Activated CD4-positive, alpha-beta T cell treated with anti-CD3 and anti-CD28 coated beads, Interleukin-2, amount 10 ng/mL, durations not matched to agents 7 days and 5 days (primary cell): ENCODE measurements at places on chromosomes 2 and 18. TPM values are rescaled to one million over a fixed set of nuclear protein-coding genes. Genes with fewer than 3 reads are reported as not detected.
A peak's percentile ranks its signal among the peaks of the same experiment; 100 is the strongest.

DNA sequence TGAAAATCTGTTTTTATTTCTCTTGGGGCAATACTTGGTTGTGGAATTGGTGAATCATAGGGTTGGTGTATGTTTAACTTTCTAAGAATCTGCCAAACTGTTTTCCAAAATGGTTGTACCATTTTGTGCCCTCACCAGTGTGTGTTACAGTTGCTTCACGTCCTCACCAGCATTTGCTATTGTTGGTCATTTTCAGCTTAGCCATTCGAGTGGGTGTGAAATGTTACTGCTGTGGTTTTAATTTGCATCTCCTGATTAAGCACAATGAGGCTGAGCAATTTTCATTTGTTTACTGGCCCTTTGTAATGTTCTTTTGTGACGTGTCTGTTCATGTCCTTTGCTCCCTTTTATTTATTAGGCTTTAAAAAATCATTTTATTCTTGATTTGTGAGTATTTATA is 49.7 kb downstream of the FOSL2 start:
- no peak for DNase-seq

DNA sequence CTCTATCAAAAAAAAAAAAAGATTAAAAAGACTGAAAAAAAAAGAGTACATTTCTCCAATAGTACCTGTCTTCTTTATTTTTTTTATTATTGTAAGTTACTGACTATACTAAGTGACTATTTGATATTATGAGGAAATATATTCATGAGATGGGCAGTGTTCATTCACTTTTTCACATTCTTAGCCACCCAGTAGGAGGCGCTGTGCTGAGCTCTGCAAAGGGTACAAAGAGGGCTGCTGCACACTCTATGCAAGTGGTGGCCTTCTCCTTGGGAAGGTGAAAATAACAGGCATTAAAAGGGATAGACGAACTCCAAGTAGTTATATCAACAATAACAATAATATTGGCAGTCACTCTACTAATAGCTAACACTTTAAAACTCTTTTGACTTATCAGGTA is 1034.9 kb upstream of the FANCL start:
- no peak for DNase-seq

GRCh38 chr2:13604951-13605661 is 888.4 kb downstream of the TRIB2 start:
- no peak for DNase-seq

GRCh38 chr2:65355186-65355831 is 77.1 kb downstream of the SPRED2 start:
- DNase-seq: no peak

- DNase-seq: no peak
Measured at GRCh38 chr2:237604960-237605359, 14.4 kb upstream of the RAB17 start.

- DNase-seq: no peak
Measured at GRCh38 chr2:134489732-134490384, 228.9 kb downstream of the TMEM163 start.

GRCh38 chr2:118388771-118389170 is 300.5 kb downstream of the INSIG2 start:
- no peak for DNase-seq

GRCh38 chr2:120455390-120455789 is 109.5 kb downstream of the INHBB start:
- no peak for DNase-seq

DNA sequence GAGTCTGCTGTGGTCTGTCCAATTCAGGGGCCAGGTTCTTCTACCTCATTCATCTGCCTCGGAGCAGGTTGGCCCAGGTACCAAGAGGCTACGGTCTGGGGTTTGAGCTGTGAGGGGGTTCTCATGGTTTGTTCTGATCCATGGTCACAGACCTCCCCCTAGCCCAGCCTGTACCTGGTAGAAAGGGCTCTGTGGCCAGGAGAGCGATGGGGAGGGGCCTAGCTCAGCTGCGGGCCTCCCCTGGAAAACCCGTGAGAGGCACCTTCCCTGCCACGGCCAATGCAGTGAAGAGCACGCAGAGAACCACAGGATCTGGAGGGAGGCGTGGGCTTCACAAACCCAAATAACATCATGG is 19.6 kb upstream of the ALLC start:
- DNase-seq: no peak

DNA sequence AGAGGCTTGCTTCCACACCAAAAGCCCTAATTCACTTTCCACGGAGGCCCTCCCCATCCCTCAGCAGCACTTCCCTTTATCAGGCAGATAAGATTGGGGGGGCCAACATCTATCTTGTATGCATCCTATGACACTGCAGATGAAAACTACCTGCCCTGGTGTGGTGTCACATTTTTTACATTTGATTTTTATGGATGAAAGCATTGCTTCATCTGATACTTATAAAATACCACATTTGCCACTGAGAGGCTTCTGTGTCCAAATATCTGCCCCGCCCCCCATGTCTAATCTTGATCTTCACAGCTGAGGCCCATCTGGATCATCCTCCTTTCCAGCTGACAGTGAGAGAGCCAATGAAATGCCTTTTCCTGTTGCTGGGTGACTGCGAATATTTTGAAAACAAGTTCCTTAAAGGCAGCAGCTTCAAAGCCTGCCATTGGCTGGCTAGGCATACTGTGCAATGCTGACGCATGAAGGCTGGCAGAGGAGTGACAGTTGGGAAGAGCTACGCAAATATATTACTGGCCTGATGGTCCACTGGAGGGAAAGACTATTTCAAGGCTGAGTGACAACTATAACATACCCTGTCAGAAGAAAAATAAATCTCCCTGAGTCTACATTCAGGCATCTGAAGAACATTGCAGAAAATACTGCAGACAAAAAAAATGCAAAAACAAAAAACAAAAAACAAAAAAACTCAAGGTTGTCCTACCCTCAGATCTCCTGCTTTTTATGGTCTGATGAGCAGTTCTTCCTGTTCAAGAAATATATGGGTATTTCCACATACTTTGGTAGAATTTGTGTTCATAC is 318.7 kb downstream of the PDE11A start:
- peak; percentile 12 for DNase-seq

- peak; percentile 56 for DNase-seq
Measured at GRCh38 chr18:23237524-23238151, 102.4 kb downstream of the CABLES1 start.

GRCh38 chr2:220756653-220757052 is 815.5 kb downstream of the EPHA4 start:
- no peak for DNase-seq

DNA sequence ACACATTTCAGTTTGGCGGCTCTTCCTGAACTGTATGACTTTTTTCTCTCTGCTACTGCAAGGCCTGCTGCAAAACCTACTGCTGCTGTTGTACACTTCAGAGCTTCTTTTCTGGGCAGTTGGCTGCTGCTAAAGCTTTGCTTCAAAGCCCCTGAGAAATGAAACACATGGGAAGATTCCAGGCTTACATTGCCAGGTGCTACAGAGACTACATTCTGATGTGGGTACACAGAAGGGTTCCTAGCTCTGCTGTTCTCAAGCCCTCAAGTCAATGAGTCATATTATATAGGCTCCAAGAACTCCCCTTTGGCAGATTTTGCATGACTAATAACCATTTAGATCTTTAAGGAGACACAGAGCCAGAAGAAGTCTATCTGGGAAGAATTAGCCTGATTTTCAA is 12.9 kb upstream of the PGAP1 start:
- no peak for DNase-seq

- no peak for DNase-seq
Measured at GRCh38 chr2:134306521-134306920, 52.6 kb downstream of the MGAT5 start.

- DNase-seq: no peak
Measured at GRCh38 chr18:13801260-13801601, 22.7 kb upstream of the MC5R start.

DNA sequence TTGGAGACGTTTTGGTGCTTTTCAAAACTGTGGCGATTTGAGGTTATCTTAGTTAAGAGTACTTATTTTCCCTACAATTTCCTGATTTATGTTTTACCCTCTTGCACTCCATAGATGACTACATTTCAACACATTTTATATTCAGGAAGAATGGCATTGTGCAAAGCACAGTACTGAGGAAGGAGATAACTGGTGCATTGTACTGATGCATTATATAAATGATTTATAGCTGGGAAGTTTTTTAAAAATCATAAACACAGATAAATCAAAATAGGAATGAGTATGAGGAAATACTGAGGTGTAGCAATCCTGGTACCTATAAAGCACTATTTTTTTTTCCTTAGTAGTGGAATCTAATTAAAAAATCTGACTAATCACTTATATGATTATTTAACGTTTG is 5.6 kb downstream of the REL start:
- DNase-seq: no peak

GRCh38 chr2:43361286-43361685 is 134.9 kb upstream of the ZFP36L2 start:
- DNase-seq: no peak

Gene LIMS2
- total RNA-seq: 34.2 TPM

Gene EMX1
- not detected for total RNA-seq

Gene LRRTM4
- total RNA-seq: not detected

Gene RAD51AP2
- not detected for total RNA-seq

Gene QPCT
- total RNA-seq: not detected

Gene ANKRD30BL
- not detected for total RNA-seq

Gene NCK2
- total RNA-seq: 73.3 TPM

Gene NCKAP1
- 0.92 TPM for total RNA-seq

Gene CHST9
- total RNA-seq: not detected

Gene CAPN13
- total RNA-seq: not detected

Gene CCDC85A
- not detected for total RNA-seq

Gene SP9
- total RNA-seq: not detected

Gene CYP20A1
- total RNA-seq: 27.1 TPM

Gene CACNB4
- total RNA-seq: 0.21 TPM

Gene CIDEA
- not detected for total RNA-seq

Gene ZC3H6
- 14.0 TPM for total RNA-seq
